ENCODE measurements at places on chromosomes 3 and 15. TPM values are rescaled to one million over a fixed set of nuclear protein-coding genes. Genes with fewer than 3 reads are reported as not detected.

- no peak for DNase-seq
Measured at GRCh38 chr3:178771511-178771910, 235.3 kb downstream of the KCNMB2 start.

Gene ZXDC
- total RNA-seq = 10.7 TPM

GRCh38 chr3:134621854-134622253, 29.0 kb downstream of the KY start:
- no peak for DNase-seq

DNA sequence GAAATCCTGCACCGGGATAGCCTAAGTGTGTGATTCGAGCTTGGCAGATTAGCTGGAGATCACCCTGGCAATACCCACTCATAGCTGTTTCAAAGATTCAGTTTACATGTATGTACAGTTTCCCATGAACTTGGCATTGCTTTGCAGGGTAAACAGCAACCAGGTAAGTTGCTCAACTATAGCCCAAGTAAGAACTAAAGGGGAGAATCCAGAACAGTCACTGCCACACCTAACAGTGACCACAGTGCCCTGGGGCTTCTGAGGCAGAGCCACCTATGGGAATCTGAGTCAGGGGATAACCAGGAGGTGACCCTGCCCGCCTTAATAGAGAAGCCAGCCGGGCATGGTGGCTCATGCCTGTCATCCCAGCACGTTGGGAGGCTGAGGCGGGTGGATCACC, 15.9 kb downstream of the CDAN1 start:
- DNase-seq = no peak

GRCh38 chr3:9396301-9396631, 1.1 kb upstream of the SETD5 start:
- peak; percentile 97 for DNase-seq

Measured in RPMI7951 (cell line).